ENCODE measurements at places on chromosomes 13 and 19.

DNA sequence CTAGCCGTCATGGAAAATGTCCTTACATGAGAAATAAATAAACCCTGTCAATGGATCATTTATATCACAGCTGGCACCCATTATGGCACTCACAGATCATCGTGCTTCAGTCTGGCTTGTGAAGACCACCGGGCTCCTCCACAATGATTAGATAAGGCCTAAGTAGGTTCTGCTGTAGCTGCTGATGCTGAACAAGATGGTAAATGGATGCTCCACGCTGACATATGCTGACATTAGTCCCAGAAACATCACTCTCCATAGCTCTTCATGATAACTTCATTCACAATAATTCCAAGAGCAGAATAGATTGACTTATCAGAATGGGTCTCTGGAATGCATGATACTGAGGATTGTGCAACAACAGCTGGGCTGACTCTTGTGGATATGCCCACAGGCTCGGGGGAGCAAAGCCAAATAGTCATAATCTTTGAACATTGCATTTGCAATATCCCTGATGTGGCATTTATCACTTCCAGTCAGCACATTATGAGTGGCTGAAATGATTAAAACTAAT lies 63.8 kb upstream of the RXFP2 start:
- no peak for DNase-seq

DNA sequence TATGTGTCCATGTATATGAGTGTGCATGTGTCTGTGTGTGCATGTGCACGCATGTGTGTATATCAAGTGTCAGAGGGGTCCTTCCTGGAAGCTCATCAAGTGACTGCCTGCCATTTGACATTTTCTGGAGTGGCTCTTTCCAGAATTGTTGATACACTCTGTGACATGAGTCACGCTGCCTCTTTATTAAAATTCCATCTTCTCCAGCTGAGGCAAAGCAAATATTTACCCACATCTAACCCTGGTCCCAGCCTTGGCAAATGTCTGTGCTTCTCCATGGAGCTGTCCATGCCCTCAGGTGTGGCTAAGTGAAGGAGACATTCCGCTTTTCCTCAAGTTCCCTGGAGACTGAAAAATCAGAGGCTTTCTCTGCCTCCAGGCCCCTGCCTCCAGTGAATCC lies 88.2 kb upstream of the MBNL2 start:
- no peak for DNase-seq

GRCh38 chr13:50594276-50595051 lies 249.0 kb downstream of the DLEU7 start:
- no peak for DNase-seq

- DNase-seq: no peak
These were observed 4.2 kb upstream of the RGL3 start for GRCh38 chr19:11423164-11423790.

DNA sequence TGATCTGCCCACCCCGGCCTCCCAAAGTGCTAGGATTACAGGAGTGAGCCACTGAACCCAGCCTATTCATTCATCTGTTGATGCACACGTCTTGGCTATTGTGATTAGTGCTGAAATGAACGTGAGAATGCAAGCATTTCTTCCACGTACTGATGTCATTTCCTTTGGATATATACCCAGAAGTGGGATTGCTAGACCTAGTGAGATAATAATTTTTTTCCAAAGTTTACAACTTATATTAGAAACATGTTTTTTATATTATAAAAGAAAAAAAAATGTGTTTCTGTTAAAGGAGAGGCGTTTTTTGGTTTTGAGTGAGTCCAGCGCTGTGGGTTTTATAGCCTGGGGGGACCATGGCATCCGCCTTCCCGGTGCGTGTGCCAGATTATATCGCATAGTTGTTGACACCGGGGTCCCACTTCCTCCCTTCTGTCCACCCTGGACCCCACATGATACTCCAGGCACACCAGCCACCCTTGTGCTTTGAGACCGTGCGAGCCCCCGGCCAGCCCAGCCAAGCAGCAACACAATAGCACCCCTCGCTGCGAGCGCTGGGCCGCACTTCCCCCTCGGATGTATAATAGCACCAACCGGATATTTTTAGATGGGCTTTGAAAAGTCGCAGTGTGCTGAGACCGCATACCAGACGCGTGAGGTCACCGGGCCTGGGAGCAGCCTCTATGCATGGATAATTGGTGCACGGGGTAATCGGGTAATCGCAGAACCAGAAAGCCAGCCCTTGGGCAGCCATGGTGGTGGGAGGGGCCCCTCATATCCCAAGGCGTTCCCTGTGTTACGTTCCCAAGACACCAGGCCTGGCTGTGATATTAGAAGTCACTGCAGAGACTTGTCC lies 59.6 kb downstream of the MYO9B start:
- no peak for DNase-seq

DNA sequence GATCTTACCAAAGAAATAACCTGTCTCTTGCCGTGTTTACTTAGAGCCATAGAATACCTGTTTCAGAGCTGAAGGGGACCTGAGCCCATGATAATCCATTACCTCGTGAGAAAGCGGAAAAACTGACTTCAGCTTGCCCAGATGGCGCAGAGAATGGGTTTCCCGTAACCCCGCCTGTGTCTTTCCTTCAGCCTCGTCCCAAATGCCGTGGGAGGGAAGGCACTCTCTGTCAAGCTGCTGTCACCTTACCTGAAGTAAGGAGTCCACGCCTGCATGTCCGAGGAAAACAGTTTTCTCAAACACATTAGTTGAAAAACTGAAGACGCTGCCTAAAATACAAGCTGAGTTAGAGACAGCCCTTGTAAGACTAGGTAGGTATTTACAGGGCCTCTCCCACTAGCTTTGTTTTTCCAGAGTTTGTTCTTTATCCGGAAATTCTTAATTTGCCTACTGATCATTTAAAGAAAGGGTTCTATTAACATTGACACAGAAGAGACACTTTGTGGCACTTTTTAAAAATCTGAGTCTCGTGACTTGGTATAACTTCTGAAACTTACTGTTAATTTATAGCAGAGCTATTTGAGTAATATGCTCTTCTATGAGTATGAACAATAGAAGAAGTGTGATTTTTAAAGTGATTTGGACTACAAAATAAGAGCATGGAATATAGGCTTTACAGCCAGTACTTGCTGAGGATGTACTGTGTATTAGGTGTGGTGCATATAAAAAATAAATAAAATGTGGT lies 1.3 kb upstream of the INTS6 start:
- DNase-seq: no peak

- no peak for DNase-seq
These were observed 37.0 kb upstream of the TNFAIP8L1 start for GRCh38 chr19:4602173-4602788.

GRCh38 chr19:16034180-16034579 lies 42.1 kb upstream of the TPM4 start:
- no peak for DNase-seq

DNA sequence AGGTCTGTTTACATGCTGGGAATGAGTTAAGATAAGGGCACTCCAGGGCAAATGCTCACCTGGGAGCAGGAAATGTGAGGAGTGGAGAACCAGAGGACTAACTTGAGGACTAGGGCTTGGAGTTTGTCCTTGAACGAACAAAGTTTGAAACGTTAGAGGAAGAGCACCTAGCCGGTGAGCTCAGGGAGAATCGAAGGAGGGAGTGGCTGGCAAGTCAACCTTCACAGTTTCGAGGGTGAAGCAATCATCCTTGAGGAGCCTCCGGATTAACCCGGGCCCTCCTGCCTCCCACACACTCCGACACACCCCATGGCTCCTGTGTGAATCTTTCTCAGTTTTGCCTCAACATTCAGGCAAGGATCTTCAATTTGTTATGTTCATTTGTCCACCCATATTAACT lies 58.6 kb downstream of the LMO7 start:
- no peak for DNase-seq
